Glutamatergic neuron (in vitro differentiated cells): ENCODE measurements at places on chromosomes 16 and 17. TPM values are rescaled to one million over a fixed set of nuclear protein-coding genes. Genes with fewer than 3 reads are reported as not detected.

- H3K4me3 ChIP-seq, result peak overlapping the region; percentile 70
- H3K36me3 ChIP-seq, result no peaks in the 10 kb centered on the region
- peaks cover 9% of the 10 kb centered on the region for H3K27me3 ChIP-seq
- peak overlapping the region; percentile 93 for H3K27ac ChIP-seq
- peak; percentile 91 for DNase-seq
Measured at GRCh38 chr17:75827308-75828075, 16.7 kb downstream of the UNC13D start.

Gene PLLP
- not detected for total RNA-seq

DNA sequence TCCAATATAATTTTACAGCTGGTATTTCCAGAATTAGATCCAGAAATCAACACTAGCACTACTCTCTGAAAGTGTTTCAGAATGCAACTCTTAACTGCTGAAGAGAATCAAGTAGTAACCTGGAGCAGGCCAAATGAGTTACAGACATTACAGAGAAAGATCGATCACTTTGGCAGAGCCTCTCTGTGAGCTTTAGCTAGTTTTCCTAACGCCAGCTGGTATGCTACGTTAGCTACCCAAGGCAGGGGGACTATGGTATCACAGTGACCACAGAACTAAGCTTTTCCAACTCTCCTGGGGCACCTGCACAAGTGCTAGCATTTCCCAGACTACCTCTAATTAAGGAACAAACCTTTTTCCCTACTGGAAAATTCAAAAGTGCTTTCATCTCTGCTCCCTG is 30.4 kb downstream of the TRAF4 start:
- no peak for DNase-seq
- peaks cover 2% of the 10 kb centered on the region for H3K27me3 ChIP-seq
- H3K36me3 ChIP-seq, result no peaks in the 10 kb centered on the region
- no peak overlapping the region for H3K4me3 ChIP-seq

Gene ASGR1
- total RNA-seq, result 29.0 TPM

Gene GAS2L2
- total RNA-seq, result 0.27 TPM

DNA sequence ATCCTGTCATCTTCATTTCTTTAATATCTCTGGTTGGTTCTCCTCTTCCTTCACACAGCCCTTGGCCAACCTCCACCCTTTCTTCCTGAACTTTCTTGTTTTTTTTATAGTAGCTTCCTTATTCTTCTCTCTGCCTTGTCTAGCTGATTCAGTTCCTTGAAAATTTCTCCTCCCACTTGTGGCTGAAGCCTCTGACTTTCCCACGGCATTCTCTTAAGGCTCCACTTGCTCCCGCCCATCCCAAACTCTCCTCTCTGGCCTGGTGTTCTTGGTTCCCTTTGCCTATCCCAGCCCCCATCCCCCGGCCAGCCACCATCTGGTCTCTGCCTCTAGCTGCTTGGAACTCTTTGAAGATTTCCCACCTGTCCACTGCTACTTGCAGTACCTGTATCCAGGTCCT is 29.1 kb downstream of the NLRP1 start:
- H3K36me3 ChIP-seq, result no peaks in the 10 kb centered on the region
- no peaks in the 10 kb centered on the region for H3K27me3 ChIP-seq
- H3K4me1 ChIP-seq, result no peaks in the 10 kb centered on the region
- no peak overlapping the region for H3K27ac ChIP-seq
- H3K4me3 ChIP-seq, result no peak overlapping the region

GRCh38 chr17:15006421-15007128 is 258.6 kb downstream of the PMP22 start:
- DNase-seq, result no peak
- H3K36me3 ChIP-seq, result no peaks in the 10 kb centered on the region
- H3K27me3 ChIP-seq, result no peaks in the 10 kb centered on the region
- no peak overlapping the region for H3K4me3 ChIP-seq
- H3K4me1 ChIP-seq, result no peaks in the 10 kb centered on the region

DNA sequence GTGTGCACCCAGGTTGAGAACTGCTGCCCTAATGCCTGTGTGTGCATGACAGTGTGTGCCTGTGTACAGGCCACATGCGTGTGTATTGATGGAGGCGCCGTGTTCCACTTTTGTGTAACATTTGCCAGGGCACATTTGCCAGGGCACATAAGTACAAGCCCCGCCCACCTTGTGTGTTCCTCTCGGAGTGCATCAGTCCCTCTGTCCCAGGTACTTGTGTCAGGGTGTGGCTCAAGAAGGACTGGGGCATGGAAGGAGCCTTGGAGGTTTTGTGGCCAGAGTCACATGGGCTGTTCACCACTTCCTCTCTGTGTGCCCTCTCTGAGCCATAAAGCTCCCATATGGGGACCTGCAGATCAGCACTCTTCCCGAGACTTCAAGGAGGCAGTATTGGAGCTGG is 73.9 kb downstream of the MRM1 start:
- H3K27ac ChIP-seq, result no peak overlapping the region
- peaks cover 12% of the 10 kb centered on the region for H3K27me3 ChIP-seq
- no peak for DNase-seq

GRCh38 chr17:1244606-1245012 is 25.6 kb upstream of the BHLHA9 start:
- peaks cover 8% of the 10 kb centered on the region for H3K36me3 ChIP-seq
- no peak overlapping the region for H3K27ac ChIP-seq
- no peak for DNase-seq
- H3K4me1 ChIP-seq, result peaks cover 2% of the 10 kb centered on the region
- H3K27me3 ChIP-seq, result peaks cover 7% of the 10 kb centered on the region
- H3K4me3 ChIP-seq, result no peak overlapping the region

DNA sequence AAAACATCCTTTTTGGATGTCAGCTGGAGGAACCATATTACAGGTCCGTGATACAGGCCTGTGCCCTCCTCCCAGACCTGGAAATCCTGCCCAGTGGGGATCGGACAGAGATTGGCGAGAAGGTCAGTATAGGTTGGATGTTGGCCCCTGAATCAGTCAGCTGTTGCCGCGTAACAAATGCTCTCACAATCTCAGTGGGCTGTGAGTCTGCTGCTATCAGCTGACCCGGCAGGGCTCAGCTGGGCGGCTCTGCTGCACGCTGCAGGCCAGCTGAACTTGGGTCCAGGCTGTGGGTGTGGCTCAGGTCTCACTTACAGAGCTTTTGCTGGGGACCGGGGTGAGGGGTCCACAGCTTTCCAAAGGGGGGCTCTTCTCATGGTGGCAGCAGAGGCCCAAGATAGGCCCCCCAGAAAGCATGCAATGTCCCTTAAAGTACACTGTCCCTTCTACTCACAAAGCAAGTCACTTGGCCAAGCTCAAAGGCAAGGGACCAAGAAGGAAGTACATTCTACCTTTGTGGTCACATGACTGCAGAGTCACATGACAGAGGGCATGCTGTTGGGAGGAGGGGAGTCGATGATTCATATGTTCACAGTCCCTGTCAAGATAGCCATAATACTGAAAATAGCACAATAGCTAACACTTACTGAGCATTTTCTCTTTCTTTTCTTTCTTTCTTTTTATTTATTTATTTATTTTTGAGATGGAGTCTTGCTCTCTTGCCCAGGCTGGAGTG is 134.2 kb downstream of the ABCC1 start:
- H3K27ac ChIP-seq, result no peak overlapping the region
- no peaks in the 10 kb centered on the region for H3K4me1 ChIP-seq
- no peaks in the 10 kb centered on the region for H3K27me3 ChIP-seq
- H3K36me3 ChIP-seq, result peaks cover 10% of the 10 kb centered on the region
- DNase-seq, result no peak

GRCh38 chr16:2967721-2968161 is 1.4 kb upstream of the PAQR4 start:
- peak overlapping the region; percentile 88 for H3K27ac ChIP-seq
- no peaks in the 10 kb centered on the region for H3K36me3 ChIP-seq
- DNase-seq, result peak; percentile 43
- peak overlapping the region; percentile 83 for H3K4me3 ChIP-seq

DNA sequence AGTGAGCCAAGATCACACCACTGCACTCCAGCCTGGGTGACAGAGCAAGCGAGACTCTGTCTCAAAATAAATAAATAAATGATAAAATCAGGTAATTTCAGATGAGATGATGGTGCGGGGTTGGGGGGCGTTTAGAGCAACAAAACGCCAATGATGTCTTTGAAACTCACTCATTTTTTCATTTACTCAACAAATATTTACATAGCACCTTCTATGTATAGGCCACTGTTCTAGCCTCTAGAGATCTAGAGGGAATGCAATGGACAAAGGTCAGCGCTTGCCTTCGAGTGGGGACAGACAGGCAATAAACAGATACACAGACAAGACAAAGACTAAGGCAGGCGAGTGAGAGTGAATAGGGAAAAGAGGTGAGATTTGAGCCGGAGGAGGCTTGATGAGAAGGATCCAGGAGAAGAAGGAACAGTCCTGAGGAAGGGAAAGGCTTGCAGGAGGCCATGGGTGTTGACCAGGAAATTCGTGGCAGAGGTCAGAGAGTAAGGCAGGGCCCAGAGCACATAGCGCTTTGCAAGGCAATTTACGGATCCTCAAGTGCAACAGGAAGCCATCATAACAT is 14.1 kb downstream of the ALDH3A1 start:
- no peak overlapping the region for H3K27ac ChIP-seq
- H3K4me3 ChIP-seq, result no peak overlapping the region
- H3K36me3 ChIP-seq, result no peaks in the 10 kb centered on the region
- H3K27me3 ChIP-seq, result peaks cover 3% of the 10 kb centered on the region
- no peak for DNase-seq
- no peaks in the 10 kb centered on the region for H3K4me1 ChIP-seq

- peak; percentile 29 for DNase-seq
- H3K36me3 ChIP-seq, result no peaks in the 10 kb centered on the region
- no peak overlapping the region for H3K4me3 ChIP-seq
- peaks cover 7% of the 10 kb centered on the region for H3K4me1 ChIP-seq
- no peak overlapping the region for H3K27ac ChIP-seq
Measured at GRCh38 chr17:41728056-41728455, 6.4 kb downstream of the HAP1 start.

Gene JPH3
- 10.5 TPM for total RNA-seq

DNA sequence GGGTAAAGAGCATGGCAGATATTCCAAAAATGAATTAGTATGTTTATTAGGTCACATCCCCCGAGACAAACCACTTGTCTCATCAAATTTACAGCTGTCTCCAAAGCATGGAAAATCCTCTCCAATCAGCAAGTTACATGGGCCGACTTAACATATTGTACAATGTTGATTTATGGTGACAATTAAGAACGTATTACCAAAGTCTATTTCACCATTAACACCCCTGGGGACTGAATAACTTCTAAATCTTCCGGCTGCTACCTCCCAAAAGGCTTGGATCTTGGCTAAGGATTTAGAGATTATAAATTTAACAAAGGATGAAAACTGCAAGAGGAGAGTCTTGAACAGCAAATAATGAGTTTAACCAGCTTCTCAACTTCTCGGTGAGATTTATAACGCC is 311.9 kb downstream of the NPIPA8 start:
- no peak overlapping the region for H3K4me3 ChIP-seq
- H3K36me3 ChIP-seq, result no peaks in the 10 kb centered on the region
- H3K27ac ChIP-seq, result no peak overlapping the region
- DNase-seq, result no peak
- H3K27me3 ChIP-seq, result no peaks in the 10 kb centered on the region
- no peaks in the 10 kb centered on the region for H3K4me1 ChIP-seq

- no peaks in the 10 kb centered on the region for H3K36me3 ChIP-seq
- DNase-seq, result no peak
- no peak overlapping the region for H3K27ac ChIP-seq
Measured at GRCh38 chr16:79707876-79708275, 107.3 kb upstream of the MAF start.

DNA sequence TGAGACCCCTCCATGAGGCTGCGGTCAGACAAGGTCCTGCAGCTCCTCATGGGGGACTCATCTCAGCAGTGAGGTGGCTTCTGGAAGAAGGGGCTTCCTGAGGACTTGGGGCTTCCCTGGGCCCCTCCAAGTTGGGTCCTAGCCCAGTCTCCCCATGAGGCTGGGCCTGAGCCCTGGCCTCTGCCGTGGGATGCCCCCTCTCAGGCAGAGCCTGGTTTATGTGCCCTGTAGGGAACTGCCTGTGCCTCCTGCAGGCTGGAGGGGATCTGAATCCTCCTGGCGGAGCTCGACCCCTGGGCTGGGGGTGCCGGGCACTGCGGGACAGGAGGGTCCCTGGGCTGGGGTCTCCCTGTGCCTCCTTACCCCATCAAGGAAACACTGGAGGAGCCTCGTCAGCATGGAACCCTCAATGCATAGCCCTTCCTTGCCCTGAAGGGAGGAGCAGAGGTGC is 45.8 kb downstream of the TNFRSF13B start:
- H3K4me3 ChIP-seq, result no peak overlapping the region
- H3K4me1 ChIP-seq, result no peaks in the 10 kb centered on the region
- H3K27ac ChIP-seq, result no peak overlapping the region
- H3K36me3 ChIP-seq, result no peaks in the 10 kb centered on the region
- peaks cover 1% of the 10 kb centered on the region for H3K27me3 ChIP-seq

Gene APOBR
- total RNA-seq, result not detected

Gene MMP15
- 69.9 TPM for total RNA-seq

DNA sequence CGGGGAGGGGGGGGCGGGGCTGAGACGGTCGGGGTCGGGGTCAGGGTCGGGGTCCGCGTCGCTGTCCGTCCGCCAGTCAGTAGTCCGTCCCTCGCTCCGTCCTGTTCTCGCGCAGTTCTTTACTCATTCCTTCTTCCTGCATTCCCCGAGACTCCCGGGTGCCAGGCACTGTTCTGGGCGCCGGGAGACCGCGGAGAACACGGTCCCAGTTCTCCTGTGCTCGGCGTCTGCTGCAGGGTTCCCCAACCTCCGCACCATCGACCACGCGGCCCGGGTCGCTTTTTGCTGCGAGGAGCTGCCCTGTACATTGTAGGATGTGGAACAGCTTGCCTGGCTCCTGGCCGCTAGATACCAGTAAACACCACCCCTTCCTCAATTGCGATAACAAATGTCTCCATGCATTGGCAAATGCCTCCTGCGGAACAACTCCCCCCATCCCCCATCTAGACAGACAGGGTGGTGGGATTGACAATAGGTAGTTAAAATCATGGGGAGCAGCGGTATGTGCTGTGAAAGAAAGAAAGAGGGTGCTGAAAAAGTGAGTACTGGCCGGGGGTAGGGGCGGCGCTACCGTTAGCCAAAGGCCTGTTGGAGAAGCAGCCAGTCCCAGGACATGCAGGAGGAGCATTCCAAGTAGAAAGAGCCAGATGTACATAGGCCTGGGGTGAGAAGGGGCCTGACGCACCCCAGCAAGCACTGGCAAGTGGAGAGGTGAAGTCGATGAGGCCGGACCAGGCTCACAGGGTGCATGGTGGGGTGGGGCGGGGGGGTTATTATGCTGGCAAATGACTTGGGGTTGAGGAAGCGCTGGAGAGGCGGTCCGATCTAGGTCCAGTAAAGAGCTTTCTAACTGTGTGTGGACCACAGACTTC is 631 bp downstream of the TRAF7 start:
- no peaks in the 10 kb centered on the region for H3K36me3 ChIP-seq
- peaks cover 18% of the 10 kb centered on the region for H3K27me3 ChIP-seq
- peak overlapping the region; percentile 76 for H3K27ac ChIP-seq
- DNase-seq, result no peak
- peak overlapping the region; percentile 95 for H3K4me3 ChIP-seq
- H3K4me1 ChIP-seq, result peaks cover 20% of the 10 kb centered on the region

- peak; percentile 10 for DNase-seq
- peaks cover 12% of the 10 kb centered on the region for H3K4me1 ChIP-seq
- peaks cover 4% of the 10 kb centered on the region for H3K27me3 ChIP-seq
- H3K36me3 ChIP-seq, result no peaks in the 10 kb centered on the region
Measured at GRCh38 chr16:11392041-11392581, 46.9 kb downstream of the RMI2 start.

GRCh38 chr17:67546578-67547527 is 169.8 kb downstream of the PITPNC1 start:
- peaks cover 15% of the 10 kb centered on the region for H3K4me1 ChIP-seq
- no peaks in the 10 kb centered on the region for H3K36me3 ChIP-seq
- no peak overlapping the region for H3K27ac ChIP-seq
- no peaks in the 10 kb centered on the region for H3K27me3 ChIP-seq
- DNase-seq, result no peak
- H3K4me3 ChIP-seq, result no peak overlapping the region

- no peak for DNase-seq
- no peaks in the 10 kb centered on the region for H3K36me3 ChIP-seq
- no peak overlapping the region for H3K27ac ChIP-seq
- H3K4me1 ChIP-seq, result peaks cover 12% of the 10 kb centered on the region
- H3K4me3 ChIP-seq, result peak overlapping the region; percentile 22
- peaks cover 6% of the 10 kb centered on the region for H3K27me3 ChIP-seq
Measured at GRCh38 chr17:33245183-33245582, 47.9 kb downstream of the ASIC2 start.
